ENCODE measurements at places on chromosomes 12 and 14.

DNA sequence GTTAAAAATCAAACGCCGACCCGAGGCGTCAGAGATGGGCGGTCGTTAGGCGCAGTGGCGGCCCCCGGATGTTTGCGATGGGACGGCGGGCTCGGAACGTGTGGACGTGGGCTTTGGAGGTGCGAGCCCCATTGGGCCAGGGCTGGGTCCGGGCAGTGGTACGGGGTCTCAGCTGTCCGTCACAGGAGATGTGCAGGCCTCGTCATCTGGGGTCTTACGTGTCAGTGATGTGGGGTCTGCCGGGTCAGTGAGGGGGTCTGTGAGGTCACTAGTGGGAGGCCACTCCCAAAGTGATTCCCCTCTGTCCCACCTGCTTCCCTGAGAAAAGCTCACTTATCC, 21.6 kb upstream of the CHFR start:
- no peak for DNase-seq

DNA sequence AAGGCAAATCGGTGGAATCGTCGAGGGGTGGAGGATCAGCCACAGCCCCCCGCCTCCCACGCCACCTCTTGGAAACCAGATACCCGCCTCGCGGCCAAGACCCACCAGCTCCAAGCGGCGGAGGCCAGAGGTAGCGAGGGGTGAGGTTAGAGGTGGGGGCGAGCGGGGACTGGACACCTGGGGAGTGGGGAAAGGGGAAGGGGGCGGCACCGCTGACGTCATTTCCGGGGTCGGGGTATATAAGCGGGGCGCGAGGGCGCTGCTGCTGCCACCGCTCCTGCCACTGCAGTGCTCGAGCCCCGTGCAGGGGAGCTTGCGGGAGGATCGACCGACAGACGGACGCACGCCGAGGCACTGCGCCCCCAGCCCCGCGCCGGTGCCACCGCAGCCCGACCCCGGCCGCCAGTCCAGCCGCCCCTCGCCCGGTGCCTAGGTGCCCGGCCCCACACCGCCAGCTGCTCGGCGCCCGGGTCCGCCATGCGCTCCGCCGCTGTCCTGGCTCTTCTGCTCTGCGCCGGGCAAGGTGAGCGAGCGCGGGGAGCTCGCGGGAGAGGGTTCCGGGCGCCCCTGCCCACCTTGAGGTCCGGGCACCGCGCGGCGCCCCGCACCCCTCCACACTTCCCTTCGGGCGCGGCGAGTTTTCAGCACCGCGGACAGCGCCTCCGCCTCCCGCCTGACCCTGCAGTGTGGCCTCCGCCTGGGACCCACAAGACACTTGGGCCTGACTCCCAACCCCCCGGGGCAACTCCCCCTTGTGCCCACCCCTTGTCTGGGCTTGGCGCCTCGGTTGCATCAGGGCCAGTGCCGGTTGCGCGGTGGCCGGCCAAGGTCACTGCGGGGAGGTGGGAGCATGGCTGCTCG, at the start of gene CHGA:
Gene CHGA (plus strand): TSS at position 268 of the 861 bp plus-strand sequence. CDS start 210 bp downstream, at position 478.
- DNase-seq = peak; percentile 32

DNA sequence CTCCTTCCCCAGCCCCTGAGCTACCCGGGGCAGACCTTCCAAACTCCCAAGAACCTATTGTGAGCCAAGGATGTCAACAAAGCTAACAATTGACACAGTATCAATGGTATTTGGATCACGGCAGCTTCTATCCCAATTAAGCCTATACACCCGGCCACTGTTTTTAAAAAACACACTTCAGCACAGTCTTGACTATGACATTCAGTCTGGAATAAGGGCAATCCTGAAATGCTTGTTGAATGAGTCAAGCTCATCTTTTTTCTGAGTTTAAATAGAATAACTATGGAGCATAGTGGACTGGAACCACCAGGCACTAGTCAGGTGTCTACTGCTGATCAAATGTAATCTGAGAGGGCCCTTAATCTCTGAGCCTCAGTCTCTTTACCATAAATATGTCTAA, 5.7 kb downstream of the DENND5B start:
- DNase-seq = peak; percentile 70

DNA sequence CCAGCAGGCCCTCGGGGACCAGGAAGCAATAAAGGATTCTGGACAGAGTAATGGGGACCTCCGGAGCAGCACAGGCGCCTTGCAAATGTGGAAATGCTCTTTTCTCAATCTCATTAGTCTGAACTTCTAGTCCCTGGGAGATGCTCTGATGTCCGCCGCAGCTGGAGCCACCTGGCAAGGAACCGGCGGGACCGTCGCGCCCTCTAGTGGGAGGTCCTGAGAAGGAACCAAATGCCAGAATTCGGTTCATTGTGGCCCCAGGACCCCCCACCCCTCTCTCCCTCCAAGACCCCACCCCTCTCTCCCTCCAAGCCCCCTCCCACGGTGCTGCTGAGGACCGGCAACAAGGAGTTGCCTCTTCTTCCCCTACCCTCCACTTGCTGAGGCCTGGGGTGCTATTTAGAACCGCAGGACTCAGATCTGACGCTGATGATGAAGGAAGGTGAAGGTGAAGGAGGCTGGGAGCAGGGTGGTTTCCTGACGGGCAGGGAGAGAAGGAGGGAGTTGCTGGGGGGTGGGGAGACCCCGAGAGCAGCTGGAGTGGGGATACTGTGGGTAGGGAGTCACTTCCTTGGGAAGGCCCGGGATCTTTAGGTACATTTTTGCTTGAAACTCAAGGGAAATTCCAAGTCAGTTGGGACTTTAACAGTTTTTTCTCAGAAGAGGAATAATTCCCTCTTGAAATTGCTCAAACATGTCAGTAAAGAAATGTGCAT, 42.5 kb downstream of the SMIM41 start:
- peak; percentile 31 for DNase-seq

- DNase-seq = peak; percentile 71
These were observed 183.7 kb downstream of the TMTC3 start for GRCh38 chr12:88325816-88326189.

DNA sequence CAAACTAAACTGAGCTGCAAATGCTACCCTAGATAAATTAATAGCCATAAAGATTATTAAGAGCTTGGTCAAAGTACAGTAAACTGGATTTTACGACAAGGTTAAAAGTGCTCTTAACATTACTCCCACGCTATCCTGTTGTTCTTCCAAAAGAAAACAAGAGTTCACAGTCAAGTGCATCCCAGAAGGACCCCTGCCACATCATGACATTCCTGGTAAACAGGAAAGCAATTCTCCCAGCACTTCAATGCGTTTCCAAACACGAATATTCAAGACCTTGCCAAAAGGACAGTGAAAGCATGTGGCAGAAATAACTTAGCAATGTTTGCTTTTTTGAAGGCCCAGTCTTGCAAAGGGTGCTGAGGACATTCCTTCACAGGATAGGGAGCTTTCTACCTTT, 11.2 kb downstream of the SPRING1 start:
- DNase-seq = no peak

DNA sequence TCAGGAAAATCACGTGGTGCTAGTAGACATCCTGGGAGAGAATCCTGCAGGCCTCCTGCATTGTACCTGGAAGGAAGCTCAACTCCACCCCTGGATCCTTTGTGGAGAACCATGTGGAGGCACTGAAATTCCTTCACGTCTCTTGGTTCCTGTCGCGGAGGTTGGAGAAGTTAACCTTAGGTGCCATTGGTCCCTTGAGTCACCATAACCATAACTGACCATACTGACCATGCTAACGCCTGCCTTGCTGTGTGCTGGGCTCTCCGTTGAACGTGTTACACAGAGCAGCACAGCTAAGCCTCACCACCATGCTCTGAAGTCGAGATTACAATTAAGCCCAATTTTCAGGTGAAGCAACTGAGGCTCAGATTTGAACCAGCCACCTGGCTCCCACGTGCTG, 18.6 kb downstream of the C14orf132 start:
- DNase-seq = no peak

DNA sequence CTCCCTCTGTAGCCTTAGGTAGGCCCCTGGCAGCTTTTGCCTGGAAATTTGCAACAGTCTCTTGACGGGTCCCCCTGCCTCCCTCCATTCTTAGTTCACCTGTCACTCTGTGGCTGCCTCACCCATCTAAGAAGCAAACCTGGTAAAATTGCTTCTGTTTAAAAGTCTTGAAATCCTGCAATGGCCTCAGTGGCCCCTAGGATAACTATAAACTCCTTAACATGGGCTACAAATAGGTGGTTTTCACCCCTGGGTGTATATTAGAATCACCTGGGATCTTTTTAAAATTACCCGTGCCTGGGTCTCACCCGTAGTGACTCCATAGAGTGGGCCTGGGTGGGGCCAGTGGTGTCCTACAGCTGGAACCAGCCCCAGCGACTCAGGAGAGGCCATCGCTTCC, 332.7 kb downstream of the CACNA1C start:
- no peak for DNase-seq

DNA sequence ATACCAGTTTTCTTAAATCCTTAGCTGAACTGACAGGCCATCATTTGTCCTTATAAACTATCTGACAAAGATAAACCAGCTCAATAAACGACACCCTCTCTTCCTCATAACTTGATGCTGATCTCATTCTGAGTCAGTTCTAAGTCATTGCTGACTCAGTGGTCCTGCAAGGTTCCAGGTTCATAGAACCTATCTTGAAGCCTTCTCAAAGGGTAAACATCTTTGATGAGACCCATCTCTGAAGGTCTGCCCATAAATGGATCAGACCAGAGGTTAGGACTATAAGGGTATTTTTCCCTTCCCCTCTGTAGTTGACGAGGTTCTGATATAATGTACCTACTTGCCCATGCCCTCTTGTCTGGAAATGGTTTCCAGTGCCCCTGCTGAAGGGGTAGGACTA, 11.9 kb downstream of the NAA25 start:
- DNase-seq = peak; percentile 76

- no peak for DNase-seq
These were observed at the start of gene KLRG1 for GRCh38 chr12:8989413-8989812. KLRG1 (plus strand) TSS chr12:8989546; CDS start chr12:8989636, 90 bp downstream.

DNA sequence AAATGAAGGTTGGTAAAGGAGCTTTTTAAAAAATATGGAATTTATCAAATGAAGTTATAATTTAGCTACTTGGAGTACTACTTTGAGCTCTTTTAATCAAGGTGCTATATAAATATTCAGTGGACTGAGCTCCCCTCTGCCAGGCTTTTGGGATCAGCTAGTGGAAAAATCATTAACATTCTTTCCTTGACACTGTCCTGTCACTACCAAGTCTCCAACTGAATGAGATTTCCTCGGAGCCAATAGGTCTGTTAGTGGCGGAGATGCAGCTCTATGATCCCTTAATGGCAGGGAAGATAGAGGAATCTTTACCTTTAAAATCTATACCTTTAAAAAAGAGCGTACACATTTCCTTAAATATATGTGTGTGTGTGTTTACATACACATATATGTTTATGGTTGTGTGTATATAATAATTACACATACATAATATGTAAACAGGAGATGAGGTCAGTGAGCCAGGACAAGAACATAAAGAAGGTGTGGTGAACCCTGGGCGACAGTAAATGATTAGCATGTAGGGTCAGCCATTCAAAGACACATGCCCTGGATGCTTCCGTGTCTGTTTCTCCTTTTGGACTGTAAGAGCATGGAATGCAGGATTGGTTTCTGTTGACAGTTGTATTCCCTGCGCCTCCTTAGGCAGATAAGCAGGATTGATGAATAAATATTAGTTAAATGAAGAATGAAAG, 47.7 kb upstream of the ATP2A2 start:
- DNase-seq = no peak

GRCh38 chr14:20614038-20614840, 23.1 kb upstream of the RNASE12 start:
- peak; percentile 23 for DNase-seq

GRCh38 chr14:21494902-21495762, 16.0 kb downstream of the METTL3 start:
- peak; percentile 82 for DNase-seq

DNA sequence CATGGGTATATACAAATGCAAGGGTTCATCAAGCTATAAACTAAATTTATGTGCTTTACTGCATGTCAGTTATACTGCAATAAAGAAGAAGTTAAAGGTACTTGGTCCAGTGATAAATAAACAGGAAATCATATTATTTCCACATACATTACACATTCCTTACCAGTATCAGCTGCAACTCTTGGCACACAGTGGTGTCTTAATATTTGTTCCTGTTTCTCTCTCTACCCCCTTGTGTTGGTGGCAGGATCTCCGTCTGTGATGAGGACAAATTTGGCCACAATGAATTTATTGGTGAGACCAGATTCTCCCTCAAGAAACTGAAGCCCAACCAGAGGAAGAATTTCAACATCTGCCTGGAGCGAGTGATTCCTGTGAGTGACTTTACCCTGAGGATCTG, 19.2 kb upstream of the OAS1 start:
- no peak for DNase-seq

DNA sequence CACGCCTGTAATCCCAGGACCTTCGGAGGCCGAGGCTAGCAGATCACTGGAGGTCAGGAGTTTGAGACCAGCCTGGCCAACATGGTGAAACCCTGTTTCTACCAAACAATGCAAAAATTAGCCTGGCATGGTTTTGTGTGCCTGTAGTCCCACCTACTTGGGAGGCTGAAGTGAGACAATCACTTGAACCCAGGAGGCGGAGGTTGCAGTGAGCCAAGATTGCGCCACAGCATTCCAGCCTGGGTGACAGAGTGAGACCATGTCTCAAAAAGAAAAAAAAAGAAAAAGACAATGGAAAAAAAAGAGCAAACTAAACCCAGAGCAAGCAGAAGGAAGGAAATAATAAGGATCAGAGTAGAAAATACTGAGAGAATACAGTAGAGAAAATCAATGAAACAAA, 5.4 kb downstream of the CHURC1 start:
- DNase-seq = no peak

DNA sequence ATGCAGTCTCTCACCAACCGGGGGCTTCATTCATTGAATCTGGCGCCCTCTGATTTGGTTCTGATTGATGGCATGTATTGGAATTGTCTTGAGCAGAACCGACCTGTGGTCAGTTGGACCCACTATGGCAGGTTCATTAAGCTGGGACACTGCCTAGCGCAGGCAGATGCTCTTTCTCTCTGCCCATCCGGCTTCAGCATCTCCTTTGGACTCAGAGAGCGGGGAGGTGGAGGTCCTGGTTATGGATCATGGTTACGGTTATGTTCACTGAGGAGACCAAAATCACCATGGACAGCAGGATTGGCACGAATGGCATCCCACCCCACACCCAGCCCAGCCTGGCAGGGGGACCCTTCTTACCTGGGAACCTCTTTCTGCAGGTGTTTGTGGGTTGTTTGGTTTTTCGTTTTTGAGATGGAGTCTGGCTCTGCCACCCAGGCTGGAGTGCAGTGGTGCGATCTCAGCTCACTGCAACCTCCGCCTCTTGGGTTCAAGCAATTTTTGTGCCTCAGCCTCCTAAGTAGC, 16.4 kb upstream of the BCL7A start:
- no peak for DNase-seq

DNA sequence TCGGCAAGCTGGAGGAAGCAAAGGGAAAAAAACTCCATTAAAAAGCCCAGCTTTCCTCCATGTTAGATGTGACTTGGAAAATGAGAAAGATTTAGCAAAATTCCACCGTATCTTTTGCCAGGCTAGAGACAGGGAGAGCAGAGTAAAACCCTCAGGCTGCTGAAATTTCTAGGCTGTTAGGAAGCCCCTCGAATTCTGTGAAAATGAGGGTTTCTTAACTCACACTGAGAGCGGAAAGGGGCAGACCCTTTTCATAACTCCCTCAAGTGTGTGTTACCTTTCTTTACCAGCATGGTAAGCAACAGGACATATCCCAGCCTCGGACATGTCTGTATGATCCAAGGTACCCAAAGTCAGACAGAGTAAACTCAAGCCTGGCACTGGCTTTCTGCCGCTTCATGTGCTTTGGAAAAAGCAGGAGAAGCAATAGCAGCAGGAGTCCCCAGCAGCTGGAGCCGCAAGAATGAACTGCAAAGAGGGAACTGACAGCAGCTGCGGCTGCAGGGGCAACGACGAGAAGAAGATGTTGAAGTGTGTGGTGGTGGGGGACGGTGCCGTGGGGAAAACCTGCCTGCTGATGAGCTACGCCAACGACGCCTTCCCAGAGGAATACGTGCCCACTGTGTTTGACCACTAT, at the start of gene RHOJ:
Gene RHOJ (plus strand): TSS at position 37 of the 637 bp plus-strand sequence. CDS start 427 bp downstream, at position 464.
- peak; percentile 8 for DNase-seq

Measured in amniotic epithelial cell (primary cell).